ENCODE measurements at places on chromosomes 5 and 9.

- no peak for DNase-seq
Measured at GRCh38 chr5:15069407-15069905, 197.9 kb upstream of the ANKH start.

DNA sequence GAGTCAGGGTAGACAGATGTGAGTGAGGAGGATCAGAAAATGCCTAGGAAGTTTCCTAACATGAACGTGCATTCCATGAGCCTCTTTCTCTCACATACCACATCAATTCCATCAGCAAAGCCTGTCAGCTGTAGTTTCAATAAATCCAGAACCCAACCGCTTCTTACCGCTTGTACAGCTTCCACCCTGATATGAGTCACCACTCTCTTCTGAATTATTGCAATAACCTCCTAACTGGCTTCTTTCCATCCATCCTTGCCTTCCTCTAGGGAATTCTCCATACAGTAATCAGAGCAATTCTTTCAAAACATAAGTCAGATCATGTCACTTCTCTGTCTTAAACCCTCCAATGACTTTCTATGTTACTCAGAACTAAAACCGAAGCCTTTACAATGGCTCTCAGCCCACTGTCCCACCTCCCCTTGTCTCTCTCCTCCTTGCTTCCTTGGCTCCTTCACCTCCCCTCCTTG lies 8.1 kb upstream of the RAD23B start:
- DNase-seq: no peak

- DNase-seq: no peak
Measured at GRCh38 chr9:259405-260404, 45.0 kb downstream of the DOCK8 start.

DNA sequence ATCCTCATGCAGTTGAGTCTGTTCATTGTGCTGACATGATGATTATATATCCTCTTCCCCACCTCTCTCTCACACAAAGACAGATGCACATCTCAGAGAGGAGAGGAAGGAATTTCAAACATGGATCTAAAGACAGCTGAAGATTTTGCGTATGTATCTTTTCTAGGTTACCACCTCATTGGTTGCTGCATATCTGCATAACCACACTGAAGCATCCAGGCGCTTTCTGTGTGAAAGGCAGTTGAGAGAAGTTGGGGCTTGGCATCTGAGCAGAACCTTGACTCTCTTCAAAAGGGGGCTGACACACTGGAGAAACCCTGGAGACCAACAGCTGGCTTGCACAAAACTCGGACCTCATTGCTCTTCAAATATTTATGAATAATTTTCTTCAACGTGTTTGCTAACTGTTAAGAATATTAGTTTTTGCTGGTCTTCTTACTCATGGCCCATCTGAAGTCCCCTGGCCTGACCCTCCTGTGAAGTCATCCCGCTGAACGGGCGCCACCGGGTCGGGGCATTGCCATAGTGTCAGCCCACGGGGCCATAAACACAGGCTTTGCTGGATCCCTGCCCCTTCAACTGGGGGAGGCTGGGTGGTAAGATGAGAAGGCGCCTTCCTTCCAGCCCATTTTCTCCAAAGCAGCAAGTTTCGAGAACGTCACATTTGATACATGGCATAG lies 593.2 kb upstream of the CLINT1 start:
- DNase-seq: no peak

GRCh38 chr9:98974554-98974953 lies 30.8 kb downstream of the COL15A1 start:
- DNase-seq: no peak

GRCh38 chr5:75012748-75013147 lies 39.6 kb downstream of the GCNT4 start:
- no peak for DNase-seq

Measured in CD4-positive, alpha-beta T cell treated with Interleukin-1 beta for 1 hour (primary cell).